Activated T-cell treated with anti-CD3 and anti-CD28 coated beads, Interleukin-2, amount 50 U/mL, for 4 hours (primary cell): ENCODE measurements at places on chromosomes 4 and X.

DNA sequence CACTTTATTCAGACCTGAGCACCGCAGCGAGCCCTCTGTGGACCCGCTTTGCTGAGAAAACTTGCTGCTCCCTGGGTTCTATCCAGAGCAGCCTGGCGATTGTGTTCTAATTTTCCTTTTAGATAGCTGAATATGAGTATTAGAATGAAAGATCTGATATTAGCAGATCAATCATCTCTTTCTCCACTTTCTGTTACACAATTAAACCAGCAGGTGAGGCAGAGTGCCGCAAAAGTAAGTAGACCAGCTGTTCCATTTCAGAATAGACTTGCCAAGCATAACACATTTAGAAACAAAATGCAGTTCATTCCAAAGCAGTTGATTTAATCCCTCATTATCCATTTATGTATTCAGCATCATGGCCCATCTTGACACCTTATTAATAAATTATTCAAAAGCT lies 58.6 kb downstream of the PALLD start:
- DNase-seq = no peak

DNA sequence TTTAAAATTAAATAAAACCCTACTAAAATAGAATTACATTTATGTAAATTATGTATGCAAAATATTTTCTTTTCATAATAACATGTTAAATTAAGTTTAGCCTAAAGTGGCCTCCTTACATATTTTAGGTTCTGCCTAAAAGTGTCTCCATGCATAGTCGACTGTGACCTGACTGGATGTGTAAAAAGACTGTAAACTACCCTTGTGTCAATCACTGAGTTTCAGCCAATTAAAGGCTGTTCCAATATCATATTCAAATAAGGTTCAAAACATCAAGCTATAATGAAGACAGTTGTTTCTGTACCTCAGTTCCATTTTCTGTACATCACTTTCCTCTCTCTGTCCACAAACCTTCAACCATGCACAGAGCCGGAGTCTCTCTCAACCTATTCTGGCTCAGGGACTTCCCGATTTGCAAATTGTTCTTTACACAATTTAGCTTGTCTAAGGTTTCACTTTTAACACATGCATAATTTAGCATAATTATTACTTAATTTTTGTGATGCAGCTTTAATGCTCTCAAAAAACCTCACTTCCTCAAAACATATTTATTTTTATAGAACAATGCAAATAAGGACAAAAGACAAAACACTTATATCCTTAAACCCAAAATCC lies 60.1 kb downstream of the SH3RF1 start:
- DNase-seq = no peak

DNA sequence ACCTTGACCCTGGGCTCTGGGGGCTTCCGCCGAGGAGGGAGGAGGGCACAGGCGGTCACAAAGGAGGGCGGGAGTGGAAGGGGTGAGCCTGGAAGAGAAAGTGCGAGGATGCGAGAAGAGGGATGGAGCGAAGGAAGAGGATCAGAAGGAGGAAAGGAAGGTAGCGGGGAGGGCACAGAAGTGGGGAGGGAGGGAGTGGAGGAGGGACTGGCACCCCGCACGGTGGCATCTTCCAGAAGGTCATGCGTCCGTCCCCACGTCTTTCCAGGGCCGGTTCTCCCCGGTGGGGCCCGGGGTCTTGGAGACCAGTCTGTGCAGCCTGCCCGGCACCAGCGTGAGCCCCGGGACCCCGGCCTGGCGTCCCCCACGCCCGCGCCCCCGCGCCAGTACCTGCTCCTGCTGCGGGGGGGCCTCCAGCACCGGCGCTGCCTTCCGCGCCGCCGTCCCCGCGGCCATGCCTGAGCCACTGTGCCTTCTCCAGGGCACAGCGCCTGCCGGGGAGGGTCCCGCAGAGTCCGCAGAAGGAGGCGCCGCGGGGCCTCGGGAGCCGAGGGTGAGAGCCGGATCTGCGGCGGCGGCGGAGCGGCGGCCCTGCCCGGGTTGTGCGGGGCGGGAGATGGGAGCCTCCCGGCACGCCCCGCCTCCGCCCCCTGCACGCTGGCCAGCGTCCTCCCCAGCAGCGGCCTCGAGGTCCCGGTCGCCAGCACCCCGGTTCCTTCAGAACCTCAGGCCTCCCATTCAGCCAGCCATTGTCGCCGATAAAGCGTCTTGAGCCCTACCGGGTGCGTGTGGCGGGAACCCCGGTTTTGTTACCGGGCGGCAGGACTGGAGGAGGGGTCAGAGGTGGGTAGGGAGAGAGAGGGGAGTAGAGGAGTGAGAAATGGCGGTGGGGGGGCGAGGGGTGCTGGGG lies at the start of gene RNF175:
Gene RNF175, minus strand, starts transcription at position 618 of the 910 bp plus-strand sequence. Its CDS starts 162 bp downstream, at position 456.
- no peak for DNase-seq

DNA sequence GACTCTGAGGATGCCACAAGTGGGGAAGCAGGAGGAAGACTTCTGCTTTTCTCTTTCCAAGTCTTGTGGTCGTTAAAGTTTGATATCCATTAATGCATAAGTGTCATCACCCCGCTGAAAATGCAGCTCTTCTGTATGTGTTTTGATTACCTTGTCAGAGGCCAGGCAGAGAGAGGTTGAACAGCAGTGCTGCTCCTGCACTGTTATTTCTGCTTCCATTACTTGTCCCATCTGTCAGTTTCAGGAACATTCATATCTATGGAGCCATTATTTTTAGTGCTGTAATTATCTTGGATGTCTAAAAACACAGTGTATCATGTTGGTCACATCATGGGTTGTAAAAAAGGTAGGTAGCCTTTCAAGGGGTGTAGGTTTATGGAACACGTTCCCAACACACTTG lies 62.0 kb upstream of the ESX1 start:
- no peak for DNase-seq

- DNase-seq = no peak
Observed at GRCh38 chr4:125582302-125582701, 267.5 kb downstream of the FAT4 start.

DNA sequence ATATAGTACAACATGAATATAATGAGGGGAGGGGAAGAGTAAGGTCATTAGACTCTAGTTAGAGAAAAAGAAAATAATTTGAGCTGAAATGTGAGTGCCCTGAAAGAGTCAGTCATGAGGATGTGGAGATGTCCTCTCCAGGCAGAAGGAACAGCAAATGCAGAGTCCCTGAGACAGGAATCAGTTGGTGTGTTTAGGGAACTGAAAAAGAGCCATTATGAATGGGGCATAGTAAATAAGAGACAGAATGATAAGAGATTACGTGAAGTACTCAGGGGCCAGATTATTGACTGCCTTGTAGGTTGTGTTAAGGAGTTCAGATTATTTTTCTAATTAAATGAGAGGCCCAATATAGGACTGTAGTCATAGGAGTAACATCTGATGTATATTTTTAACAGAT lies 147.0 kb downstream of the PDLIM5 start:
- DNase-seq = no peak

DNA sequence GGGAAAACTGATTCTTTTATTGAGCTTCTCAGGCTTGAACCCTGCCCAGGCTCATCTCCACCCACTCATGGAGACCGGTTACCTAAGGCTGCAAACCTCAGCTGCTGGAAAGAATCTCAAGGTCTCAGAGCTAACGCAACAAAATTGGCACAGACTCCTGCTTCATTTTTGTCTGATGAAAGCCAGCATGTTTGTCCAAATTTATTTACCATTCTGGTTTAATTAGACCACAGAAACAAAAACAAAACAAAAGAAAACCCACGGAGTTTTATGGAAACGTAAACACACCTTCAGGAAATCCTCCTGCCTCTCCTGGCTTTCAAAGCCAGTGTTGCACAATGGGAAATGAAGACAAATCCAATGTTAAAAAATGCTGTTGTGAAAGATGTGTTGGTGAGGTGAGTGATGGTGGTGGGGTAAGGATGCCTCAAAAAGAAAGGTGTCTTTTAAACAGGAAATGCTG lies 56.4 kb upstream of the PDLIM3 start:
- no peak for DNase-seq
